ENCODE measurements at places on chromosomes 4 and X.
A peak's percentile ranks its signal among the peaks of the same experiment; 100 is the strongest.

DNA sequence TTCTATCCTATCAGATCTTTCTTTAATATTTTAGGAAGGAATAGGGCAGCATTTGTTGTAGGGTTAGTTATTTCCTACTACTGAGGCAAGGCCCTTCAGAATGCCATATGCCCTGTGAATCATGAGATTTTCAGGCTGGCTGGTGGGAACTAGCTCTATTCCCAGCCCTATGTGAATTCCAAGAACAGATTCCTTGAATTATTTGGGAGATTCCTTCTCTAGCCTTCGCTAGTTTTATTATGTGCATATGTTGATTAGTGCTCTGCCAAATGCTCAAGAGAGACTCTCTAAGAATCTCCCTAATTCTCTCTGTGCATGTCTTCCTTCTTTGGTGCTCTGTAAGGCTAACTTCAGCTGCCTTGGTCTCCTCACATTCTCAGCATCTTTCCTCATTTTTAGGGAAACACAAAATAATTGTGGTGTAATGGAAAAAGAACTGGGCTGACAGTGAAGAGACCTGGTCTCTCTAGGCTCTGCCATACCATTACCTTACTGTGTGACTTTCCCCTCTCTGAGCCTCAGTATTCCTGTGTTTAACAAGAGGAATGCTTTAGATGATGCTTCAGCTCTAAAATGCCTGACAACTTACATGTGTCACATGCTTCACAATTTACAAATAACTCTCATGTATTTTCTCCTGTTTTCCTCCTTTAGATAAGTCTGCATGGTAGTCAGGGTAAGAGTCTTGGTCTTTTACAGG lies 79.7 kb downstream of the VMA21 start:
- no peak for DNase-seq

DNA sequence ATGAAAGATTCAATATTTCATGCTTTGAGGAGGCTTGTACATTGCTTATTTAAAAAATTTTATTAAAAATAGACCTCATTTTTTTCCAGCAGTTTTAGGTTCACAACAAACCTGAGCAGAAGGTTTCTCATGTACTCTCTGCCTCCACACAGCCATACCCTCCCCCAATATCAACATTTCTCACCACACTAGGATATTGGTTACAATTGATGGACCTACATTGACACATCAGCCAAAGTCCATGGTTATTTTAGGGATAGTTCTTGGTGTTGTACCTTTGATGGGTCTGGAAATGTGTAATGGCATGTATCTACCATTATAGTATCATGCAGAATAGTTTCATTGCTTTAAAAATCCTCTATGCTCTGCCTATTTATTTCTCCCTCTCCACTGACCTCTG lies 611.0 kb downstream of the KCTD8 start:
- no peak for DNase-seq

DNA sequence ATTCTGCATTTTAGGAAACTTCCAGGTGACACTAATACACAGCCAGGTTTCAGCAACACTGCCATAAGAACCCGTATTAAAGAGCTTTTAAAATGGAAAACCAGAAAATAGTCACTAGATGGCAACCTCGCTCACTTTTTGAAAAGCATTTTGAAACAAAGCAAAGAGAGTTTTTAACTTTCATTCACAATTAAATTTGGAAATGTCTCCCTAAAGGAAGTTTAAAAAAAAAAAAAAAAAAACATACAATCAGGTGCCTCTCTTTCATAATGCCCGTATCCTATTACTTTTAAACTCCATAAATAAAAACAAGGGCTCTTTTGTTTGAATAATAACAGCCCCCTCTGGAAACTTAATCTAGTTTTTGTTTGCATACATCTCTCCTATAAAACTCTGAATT lies 20.3 kb downstream of the MEPE start:
- DNase-seq, result peak; percentile 13

DNA sequence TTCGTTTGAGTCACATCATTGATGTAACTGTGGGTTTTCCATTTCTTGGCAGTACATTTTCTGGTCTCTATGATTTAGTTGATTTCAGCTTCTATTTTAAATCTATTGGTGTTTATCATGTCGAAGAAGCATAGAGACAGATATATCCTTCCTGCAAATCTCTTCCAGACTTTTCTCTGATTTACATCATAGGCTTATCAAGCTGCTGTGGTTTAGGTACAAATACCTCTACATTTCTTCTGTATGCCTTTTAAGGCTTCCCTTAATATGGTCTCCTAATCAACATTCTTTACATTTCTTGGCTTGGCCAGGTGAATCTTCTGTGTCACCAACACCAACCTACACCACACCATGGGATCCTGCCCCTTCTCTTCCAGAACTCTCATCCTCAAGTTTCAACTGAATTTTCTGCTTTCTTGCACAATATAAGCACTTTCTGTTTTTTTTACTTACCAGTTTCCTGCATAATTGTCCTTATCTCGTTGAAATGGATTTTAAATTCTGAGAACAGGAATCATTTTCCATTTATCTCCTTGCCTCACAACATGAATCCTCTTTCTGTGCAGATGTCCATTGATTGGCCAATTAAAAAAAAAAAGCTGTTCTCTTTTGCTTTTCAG lies 626.9 kb downstream of the ANKRD50 start:
- no peak for DNase-seq

- DNase-seq, result no peak
Measured at GRCh38 chr4:13340672-13341071, 143.5 kb downstream of the RAB28 start.

DNA sequence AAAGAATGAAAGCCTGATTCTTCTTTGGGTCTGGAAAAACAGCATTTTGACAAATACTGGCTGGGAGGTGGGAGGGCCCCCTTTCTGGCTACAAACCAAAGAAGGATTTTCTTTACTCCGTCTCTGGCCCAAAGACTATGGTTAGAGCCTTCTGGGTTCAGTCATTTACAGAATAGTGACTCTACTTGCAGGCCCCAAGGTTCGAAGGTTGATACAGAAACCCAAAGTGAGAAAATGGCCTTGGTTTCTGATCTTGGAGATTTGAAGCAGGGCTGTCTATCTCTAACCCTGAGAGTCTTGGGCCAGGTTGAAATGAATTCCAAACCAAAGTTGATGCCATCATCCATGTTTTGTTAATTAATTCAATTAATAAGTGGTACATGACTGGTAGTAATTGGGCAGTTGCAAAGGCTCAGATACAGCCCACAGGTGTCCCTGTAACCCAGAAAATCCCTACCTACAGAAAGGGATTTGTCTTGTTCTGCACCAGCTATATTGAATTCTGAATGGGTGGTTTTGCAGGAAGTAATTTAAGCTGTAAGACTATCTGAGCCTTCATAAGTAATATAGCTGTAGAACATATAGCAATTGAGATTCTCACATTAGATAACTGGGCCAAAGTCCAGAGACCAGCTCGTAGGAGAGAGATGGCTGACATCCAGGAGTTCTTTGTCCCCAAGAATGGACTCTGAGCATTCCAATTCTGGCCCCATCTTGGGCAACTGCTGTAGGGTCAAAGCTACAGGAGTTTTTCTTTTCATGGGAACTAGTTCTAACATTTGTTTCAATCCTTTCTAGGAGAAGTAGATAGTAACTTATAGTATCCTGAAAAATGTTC lies 34.5 kb downstream of the CHRNA9 start:
- no peak for DNase-seq
